ENCODE measurements at places on chromosomes 3 and 15. TPM values are rescaled to one million over a fixed set of nuclear protein-coding genes. Genes with fewer than 3 reads are reported as not detected.

DNA sequence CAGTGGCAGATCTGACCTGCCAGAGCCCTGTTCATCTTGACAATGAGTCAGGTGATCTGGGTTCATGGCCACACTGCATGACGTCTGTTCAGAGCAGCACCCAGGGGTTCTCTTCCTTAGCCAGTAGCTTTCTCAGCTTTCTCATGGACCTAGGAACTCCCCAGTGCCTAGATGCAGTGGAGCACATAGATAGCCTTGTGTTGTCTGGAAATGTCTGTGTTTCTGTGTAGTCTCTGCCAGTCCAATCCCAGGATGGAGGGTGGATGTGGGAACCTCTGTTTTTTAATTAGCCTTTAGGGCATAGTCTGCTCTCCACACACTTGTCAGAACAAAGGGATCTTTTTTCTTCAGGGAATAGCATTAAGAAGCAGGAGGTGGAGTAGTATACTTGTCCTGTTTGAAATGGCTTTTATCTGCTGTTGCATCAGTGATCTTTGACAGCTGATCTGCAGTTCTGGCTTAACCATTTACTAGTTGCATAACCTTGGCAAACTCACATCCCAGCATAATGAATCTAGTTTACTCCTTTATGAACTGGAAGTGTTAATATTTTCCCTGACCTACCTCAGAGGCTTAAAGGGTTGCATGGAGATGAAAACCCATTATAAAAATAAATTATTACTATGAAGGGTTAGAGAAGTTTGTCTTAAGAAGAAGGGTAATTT lies 16.1 kb upstream of the CACNA1D start:
- peaks cover 7% of the 10 kb centered on the region for H3K27me3 ChIP-seq
- no peak overlapping the region for H3K4me3 ChIP-seq
- H3K36me3 ChIP-seq = no peaks in the 10 kb centered on the region
- DNase-seq = no peak

- H3K4me1 ChIP-seq = peaks cover 9% of the 10 kb centered on the region
- H3K27me3 ChIP-seq = peaks cover 44% of the 10 kb centered on the region
- H3K4me3 ChIP-seq = no peak overlapping the region
- DNase-seq = no peak
Observed at GRCh38 chr3:28577941-28578500, 229.4 kb upstream of the AZI2 start.

GRCh38 chr15:72358650-72359171 lies 17.1 kb downstream of the HEXA start:
- no peaks in the 10 kb centered on the region for H3K27me3 ChIP-seq
- H3K4me1 ChIP-seq = peaks cover 9% of the 10 kb centered on the region
- no peak overlapping the region for H3K4me3 ChIP-seq
- H3K27ac ChIP-seq = no peak overlapping the region

DNA sequence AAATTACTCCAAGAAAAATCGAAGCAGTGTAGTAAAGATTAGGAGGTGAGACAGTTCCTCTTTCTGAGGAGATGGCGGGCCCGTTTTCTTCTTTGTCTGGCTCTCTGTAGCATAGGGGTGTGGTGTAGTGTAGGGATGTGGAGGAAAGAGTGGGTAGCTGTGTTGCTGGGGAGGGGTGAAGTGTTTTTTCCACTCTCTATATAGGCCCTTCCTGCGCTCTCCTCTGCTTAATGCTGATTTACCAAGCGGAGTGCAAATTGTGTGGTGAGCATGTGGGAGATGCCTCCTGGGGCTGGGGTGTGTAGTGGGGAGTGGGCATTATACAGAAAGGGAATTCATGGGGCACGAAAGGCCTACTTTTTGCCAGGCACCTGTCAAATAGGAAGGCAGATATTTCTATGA lies 94.9 kb downstream of the ST6GAL1 start:
- H3K27me3 ChIP-seq = no peaks in the 10 kb centered on the region
- peak overlapping the region; percentile 85 for H3K4me3 ChIP-seq
- H3K4me1 ChIP-seq = peaks cover 62% of the 10 kb centered on the region

GRCh38 chr3:170383567-170383966 lies 26.1 kb downstream of the SKIL start:
- no peaks in the 10 kb centered on the region for H3K4me1 ChIP-seq
- H3K27ac ChIP-seq = no peak overlapping the region
- DNase-seq = no peak
- H3K27me3 ChIP-seq = no peaks in the 10 kb centered on the region
- H3K36me3 ChIP-seq = peaks cover 28% of the 10 kb centered on the region
- no peak overlapping the region for H3K4me3 ChIP-seq

Gene RASGRP1
- total RNA-seq = 110 TPM

Gene CCR5
- 5.8 TPM for total RNA-seq

Gene NR1I2
- not detected for total RNA-seq

Gene LARP6
- not detected for total RNA-seq

All from activated T-helper 1 cell treated with anti-CD3 and anti-CD28 coated beads, Interleukin-12 subunit alpha, Interleukin-12 subunit beta, Interleukin-2, Interleukin-4 antibody, amounts not matched to agents 30 ng/mL and 10 ng/mL and 1 ng/mL, durations not matched to agents 14 hours and 24 hours and 36 hours (primary cell).